Astrocyte (in vitro differentiated cells and primary cell): ENCODE measurements at places on chromosomes 1 and 21.

DNA sequence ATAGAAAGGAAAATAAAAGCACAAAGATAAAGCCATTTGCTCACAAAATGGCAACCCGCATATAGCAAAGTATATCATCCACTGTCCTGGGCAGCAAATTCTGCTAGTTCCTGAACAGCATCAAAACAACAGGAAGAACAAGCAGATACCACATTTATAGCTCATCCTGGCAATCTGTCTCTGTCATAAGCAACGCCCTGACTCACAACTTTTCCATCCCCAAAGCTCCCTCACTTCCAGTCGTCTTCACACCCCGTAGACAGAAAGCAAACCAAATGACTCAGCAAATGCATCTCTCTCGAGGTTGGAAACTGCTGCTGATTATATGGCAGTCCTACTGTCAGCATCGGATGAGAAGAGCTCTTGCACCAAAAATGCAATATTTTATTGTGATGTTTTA is 65.8 kb downstream of the AK5 start:
- peaks cover 2% of the 10 kb centered on the region for H3K4me1 ChIP-seq
- peak; percentile 90 for DNase-seq
- H3K27me3 ChIP-seq = no peaks in the 10 kb centered on the region
- no peak overlapping the region for H3K27ac ChIP-seq
- H3K4me3 ChIP-seq = no peak overlapping the region

DNA sequence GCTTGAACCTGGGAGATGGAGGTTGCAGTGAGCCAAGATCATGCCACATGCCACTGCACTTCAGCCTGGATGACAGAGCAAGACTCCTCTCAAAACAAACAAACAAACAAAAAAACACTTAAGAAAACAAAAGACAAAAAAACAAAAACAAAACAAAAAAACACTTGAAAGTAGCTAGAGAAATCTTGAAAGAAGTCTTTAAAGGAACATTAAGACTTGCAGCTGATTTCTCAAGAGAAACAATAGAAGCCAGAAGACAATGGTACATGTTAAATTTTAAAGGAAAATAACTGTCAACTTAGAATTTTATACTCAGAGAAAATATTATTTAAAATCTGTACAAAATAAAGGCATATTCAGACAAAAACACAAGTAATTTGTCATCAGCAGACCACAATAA is 71.3 kb downstream of the HLX start:
- no peak overlapping the region for H3K4me3 ChIP-seq
- no peaks in the 10 kb centered on the region for H3K4me1 ChIP-seq
- no peak overlapping the region for H3K27ac ChIP-seq
- no peaks in the 10 kb centered on the region for H3K27me3 ChIP-seq
- H3K36me3 ChIP-seq = no peaks in the 10 kb centered on the region

DNA sequence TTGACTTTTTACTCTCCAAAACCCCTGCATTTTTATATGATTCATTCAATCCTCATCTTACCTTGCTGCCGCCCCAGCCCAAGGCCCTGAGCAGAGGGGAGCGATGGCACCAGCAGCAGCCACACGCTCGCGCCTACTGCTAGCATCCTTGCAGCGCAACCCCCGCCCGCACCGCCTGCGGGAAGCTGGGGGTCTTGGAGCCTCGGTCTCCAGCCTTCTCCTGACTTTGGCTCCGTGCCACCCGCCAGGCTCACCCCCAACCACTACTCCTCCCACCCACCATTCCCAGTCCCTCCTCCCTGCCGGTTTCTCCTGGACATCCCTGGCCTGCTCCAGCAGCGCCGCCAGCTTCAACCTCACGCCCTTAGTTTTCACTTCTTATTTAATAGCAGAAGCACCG is 76.6 kb downstream of the RPE65 start:
- no peak overlapping the region for H3K4me3 ChIP-seq
- no peaks in the 10 kb centered on the region for H3K36me3 ChIP-seq
- DNase-seq = no peak
- no peaks in the 10 kb centered on the region for H3K27me3 ChIP-seq

DNA sequence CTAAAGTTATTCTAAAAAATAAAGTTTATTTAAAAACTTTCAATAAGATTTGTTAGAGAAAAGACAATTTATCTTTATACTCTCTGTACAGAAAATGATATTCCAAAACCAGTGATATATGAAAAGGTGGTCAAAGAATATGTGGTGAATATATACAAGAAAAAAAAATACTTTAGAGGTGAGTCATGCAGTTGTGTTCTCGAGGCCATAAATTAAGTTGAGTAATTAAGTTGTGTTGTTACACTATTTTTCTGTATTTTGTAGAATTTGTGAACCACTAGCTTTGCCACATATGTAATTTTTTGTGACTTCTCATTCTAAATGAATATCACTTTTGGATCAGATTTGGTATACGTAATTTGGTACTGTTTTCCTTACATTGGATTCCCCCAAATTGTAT is 23.6 kb upstream of the DUSP10 start:
- no peaks in the 10 kb centered on the region for H3K4me1 ChIP-seq
- no peak overlapping the region for H3K27ac ChIP-seq
- no peak for DNase-seq

- peaks cover 4% of the 10 kb centered on the region for H3K4me1 ChIP-seq
- H3K27ac ChIP-seq = no peak overlapping the region
Observed at GRCh38 chr1:53594391-53595180, 135.4 kb downstream of the DMRTB1 start.

DNA sequence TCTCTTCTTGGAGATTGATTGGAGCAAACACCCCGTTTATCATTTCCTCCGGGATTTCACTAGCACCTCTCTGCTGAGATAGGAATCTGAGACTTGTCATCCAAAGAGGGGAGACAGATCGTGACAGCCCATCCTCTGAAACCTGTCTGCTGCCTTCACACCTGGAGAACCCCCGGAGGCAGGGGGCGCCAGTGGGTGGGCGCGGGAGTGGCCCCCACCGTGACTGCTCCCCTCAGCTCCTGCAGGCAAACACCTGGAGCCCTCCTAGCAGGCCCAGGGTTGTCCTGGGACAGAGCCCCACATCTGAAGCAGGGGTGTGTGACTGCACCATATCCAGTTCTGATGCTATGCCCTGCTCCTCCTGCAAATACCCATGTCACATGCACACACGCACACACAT is 209.5 kb upstream of the POU3F1 start:
- H3K4me3 ChIP-seq = no peak overlapping the region
- no peak for DNase-seq
- H3K36me3 ChIP-seq = no peaks in the 10 kb centered on the region
- peaks cover 21% of the 10 kb centered on the region for H3K27me3 ChIP-seq

DNA sequence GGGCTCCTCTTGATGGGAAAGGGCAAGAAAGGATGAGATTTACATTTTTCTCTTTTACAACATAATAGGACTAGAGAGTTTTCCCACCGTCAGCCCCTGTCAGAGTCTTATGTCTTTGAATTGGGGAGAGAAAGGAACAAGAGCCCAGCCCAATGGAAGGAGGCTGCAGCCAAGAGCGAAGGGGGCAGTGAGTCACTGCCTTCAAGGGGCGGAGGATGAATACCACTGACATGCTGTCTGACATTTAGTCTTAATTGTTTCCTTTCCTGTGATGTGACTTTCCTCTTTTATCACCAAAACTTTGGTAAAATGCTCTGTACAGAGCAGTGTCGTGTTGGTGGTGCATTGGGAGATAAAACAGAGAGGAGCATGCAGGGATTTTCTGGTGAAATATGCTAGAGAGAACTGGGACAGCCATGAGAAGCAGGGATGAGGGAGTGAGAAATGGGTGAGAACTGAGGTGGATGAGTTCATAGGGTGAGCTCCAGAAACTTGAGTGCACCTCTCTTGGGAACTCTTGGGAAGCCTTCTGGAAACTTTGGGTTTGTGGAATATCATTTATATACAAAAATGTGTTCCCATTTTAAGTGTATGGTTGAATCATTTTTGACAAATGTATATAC is 179.9 kb upstream of the FGGY start:
- H3K36me3 ChIP-seq = no peaks in the 10 kb centered on the region
- DNase-seq = peak; percentile 63
- no peak overlapping the region for H3K4me3 ChIP-seq
- H3K4me1 ChIP-seq = peaks cover 17% of the 10 kb centered on the region
- no peaks in the 10 kb centered on the region for H3K27me3 ChIP-seq

GRCh38 chr1:155940993-155941844 is at the start of gene RXFP4:
RXFP4 (plus strand) TSS chr1:155941638; CDS start chr1:155941710, 72 bp downstream.
- no peak within 1 kb of the TSS for H3K4me3 ChIP-seq
- H3K27me3 ChIP-seq = no peaks in the 10 kb centered on the region
- peak; percentile 14 for DNase-seq
- peaks cover 28% of the 10 kb centered on the region for H3K4me1 ChIP-seq
- peaks cover 6% of the 10 kb centered on the region for H3K36me3 ChIP-seq
- H3K27ac ChIP-seq = no peak within 1 kb of the TSS

GRCh38 chr21:26099610-26100219 is 70.9 kb downstream of the APP start:
- no peaks in the 10 kb centered on the region for H3K27me3 ChIP-seq
- H3K4me1 ChIP-seq = no peaks in the 10 kb centered on the region
- DNase-seq = no peak
- no peaks in the 10 kb centered on the region for H3K36me3 ChIP-seq
- H3K27ac ChIP-seq = no peak overlapping the region

DNA sequence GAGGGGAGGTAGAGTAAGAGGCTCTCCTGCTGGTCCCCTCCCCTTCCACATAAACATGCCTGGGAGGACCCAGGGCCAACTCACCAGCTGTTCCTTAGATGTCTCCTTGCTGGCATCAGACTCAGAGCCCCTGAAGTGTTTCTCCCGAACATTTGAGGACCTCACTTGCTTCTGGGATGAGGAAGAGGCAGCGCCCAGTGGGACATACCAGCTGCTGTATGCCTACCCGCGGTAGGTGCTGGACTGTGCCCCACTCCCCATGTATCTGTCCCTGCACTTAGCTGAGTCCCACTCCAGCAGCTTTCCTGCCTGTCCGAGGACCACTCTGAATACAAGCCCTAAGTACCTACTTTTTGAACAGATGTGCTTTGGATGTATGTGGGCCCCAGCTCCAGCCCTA is 383 bp downstream of the MPL start:
- no peak for DNase-seq
- no peak overlapping the region for H3K27ac ChIP-seq
- no peak overlapping the region for H3K4me3 ChIP-seq
- no peaks in the 10 kb centered on the region for H3K36me3 ChIP-seq
- peaks cover 2% of the 10 kb centered on the region for H3K27me3 ChIP-seq
- H3K4me1 ChIP-seq = no peaks in the 10 kb centered on the region

DNA sequence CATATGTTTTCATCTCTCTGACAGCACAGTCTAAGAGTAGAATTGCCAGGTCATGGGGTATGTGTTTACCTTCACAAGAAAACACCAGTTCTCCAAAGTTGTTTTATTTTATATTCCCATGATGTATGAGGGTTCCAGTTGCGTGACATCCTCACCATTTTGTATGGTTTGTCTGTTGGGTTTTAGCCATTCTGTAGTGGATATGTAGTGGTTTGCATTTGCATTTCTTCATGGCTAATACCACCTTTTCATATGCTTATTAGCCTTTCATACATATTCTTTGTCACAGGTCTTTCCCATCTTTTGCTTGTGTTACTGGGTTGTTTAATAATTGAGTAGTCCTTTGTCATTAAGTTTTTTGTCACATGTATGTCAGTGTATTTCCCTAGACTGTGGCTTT is 132.1 kb downstream of the DYRK1A start:
- DNase-seq = no peak
- H3K4me3 ChIP-seq = no peak overlapping the region
- peaks cover 7% of the 10 kb centered on the region for H3K36me3 ChIP-seq
- H3K27ac ChIP-seq = no peak overlapping the region
- H3K4me1 ChIP-seq = no peaks in the 10 kb centered on the region
- no peaks in the 10 kb centered on the region for H3K27me3 ChIP-seq

GRCh38 chr1:199733125-199733524 is 294.4 kb upstream of the NR5A2 start:
- no peaks in the 10 kb centered on the region for H3K27me3 ChIP-seq
- no peaks in the 10 kb centered on the region for H3K36me3 ChIP-seq
- H3K27ac ChIP-seq = no peak overlapping the region
- DNase-seq = peak; percentile 41
- no peaks in the 10 kb centered on the region for H3K4me1 ChIP-seq

DNA sequence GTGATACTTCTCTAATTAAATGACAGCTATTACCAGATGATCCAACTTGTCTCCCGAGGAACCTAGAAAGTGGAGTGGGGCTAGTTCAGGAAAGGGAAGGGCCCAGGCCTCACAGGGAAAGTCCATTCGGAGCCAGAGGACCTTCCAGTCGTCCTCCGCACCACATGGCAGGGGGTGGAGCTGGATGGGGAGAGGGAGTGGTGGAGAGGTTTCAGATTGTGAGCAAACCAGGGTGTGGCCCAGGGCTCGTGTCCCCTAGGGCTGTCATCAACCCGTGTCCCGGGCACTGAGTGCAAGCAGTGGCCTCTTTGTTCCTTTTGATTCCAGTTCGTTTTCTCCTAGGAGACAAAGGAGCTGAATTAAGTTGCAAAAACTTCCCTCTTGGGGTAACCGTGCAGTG is 114.9 kb downstream of the HUNK start:
- no peaks in the 10 kb centered on the region for H3K36me3 ChIP-seq
- no peaks in the 10 kb centered on the region for H3K4me1 ChIP-seq
- H3K27ac ChIP-seq = no peak overlapping the region
- no peaks in the 10 kb centered on the region for H3K27me3 ChIP-seq
- no peak for DNase-seq

GRCh38 chr21:37432710-37433455 is 66.3 kb downstream of the DYRK1A start:
- H3K4me3 ChIP-seq = no peak overlapping the region
- H3K4me1 ChIP-seq = peaks cover 14% of the 10 kb centered on the region
- no peaks in the 10 kb centered on the region for H3K27me3 ChIP-seq
- no peak for DNase-seq
- no peaks in the 10 kb centered on the region for H3K36me3 ChIP-seq

DNA sequence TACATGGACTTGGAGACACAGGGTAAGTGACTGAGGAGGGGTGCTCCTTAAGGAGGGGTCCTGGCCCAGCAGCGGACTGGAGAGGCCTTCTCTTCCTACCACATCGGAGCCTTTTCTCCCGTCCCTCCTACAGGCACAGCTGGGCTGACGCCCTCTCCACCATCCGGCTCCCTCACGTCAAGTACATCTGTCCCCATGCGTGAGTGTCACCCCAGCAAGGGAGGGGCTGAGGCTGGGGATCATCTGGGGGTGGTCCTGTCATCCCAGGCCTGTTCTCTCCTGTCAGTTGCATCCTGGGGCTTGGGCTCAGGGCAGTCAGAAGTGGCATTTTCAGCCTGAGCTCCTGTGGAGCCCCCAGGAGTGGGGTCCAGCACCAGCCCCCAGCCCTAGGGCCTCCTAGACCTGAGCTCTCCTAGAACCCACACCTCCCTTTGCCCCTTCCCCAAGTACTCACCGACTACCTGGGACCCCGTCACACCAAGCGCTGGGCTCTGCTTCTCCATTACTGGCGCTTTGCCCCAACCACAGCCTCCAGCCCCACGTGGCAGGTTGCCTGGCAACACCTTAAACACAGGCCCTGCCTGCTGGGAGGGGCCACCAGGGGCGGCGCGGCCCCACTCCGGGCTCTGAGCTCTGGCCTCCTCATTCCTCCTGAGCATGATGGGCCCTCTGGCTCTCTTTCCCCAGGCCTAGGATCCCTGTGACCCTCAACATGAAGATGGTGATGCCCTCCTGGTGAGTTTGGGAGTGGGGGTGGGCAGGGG is 2.3 kb downstream of the LYPLA2 start:
- H3K4me3 ChIP-seq = no peak overlapping the region
- H3K27ac ChIP-seq = peak overlapping the region; percentile 31
- DNase-seq = peak; percentile 53
- H3K4me1 ChIP-seq = peaks cover 30% of the 10 kb centered on the region
- H3K36me3 ChIP-seq = peaks cover 3% of the 10 kb centered on the region
- H3K27me3 ChIP-seq = no peaks in the 10 kb centered on the region

GRCh38 chr1:203643213-203644045 is 16.8 kb downstream of the ATP2B4 start:
- peak; percentile 80 for DNase-seq
- H3K27me3 ChIP-seq = no peaks in the 10 kb centered on the region
- no peaks in the 10 kb centered on the region for H3K36me3 ChIP-seq
- H3K27ac ChIP-seq = peak overlapping the region; percentile 68
